ENCODE measurements at places on chromosomes 16 and 17.
A peak's percentile ranks its signal among the peaks of the same experiment; 100 is the strongest.

DNA sequence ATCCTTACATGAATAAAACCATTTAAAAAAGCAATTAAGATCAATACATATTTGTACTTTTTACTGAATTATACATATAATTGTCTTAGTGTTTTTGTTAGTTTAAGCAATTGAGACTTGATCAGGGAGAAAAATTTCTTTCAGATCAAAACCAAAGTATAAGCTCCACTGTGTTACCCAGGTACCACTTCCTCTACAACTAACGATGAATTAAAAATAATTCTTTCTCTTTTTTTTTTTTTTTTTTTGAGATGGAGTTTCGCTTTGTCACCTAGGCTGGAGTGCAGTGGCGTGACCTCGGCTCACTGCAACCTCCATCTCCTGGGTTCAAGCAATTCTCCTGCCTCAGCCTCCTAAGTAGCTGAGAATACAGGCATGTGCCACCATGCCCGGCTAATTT, 6.8 kb downstream of the FBXO47 start:
- DNase-seq, result no peak

DNA sequence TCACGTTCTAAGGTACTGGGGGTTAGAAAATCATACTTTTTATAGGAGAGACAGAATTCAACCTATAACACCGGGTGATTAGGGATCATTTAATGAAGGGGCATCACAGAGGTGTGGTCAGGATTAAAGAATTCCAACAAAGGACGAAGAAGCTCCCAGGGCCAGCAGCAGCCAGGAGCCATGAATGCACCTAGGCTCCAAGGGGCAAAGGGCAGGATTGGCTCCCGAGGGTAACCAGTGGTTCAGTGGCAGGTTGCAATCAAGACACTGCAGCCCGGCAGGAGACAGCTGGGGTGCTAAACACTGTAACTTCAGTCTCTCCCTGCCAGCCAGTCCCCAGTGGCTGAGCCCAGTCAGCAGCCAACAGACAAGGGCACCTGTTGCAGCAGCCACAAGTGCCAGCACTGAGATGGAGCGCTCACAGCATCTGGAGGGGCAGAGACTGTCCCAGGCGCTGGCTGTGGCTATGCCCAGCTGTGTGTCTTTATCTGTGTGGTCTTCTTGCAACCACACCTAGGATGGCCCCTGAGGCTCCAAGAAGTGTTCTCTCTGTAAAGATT, 23.9 kb downstream of the DHRS7C start:
- DNase-seq, result no peak

GRCh38 chr16:12228602-12229499, 252.3 kb downstream of the SNX29 start:
- no peak for DNase-seq

GRCh38 chr16:81265658-81266451, 27.4 kb downstream of the BCO1 start:
- DNase-seq, result peak; percentile 48

DNA sequence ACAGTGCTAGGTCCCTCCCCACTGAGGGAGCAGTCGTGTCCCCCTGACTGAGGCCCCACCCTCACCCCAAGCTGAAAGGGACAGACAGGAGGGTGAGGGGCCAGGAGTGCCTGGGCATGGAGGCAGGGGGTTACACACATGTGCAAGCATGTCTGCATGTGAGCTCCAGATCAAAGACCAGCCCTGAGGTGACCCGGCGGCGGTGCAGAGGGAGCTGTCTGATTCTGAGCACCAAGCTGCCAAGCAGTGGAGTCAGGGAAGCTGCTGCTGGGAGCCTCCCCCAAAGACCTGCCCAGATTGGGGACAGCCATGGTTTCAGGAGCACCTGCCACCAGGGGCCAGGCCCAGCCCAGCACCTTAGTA, 5.5 kb downstream of the DLX3 start:
- no peak for DNase-seq

DNA sequence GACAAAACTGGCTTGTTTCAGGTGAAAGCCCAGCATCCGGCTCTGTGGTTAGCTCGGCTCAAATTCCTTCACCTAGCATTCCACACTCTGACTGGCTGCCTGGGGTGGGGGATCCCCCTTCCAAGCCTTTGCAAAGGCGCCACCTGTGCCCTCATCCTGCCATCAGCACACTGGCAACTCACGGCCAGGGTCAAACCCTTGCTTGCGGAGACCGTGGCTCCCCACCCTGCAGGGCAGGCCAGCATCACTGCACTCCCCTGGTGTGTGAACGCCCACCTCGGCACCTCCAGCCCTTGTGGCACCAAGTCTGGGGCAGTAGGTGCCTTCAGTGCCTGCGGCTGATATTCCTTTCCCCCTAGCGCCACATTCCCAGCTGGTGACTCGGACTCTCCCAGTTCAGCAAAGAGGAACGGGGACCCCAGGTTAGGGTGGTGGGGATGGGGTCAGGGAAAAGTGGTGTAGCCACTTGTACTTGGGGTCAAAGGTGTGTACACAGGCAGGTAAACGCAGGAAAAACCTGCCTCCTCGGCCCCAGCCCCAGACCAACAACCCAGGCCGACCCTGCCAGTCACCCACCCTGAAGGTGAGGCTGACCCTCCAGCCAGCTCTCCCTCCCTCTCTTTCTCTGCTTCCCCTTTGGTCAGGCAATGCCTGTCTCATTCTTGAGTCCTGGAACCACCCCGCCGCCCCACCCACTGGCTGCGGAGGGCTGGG, 1.1 kb downstream of the FLII start:
- no peak for DNase-seq

- DNase-seq, result no peak
Measured at GRCh38 chr16:63200940-63201339, 1164.7 kb upstream of the CDH8 start.

- DNase-seq, result no peak
Measured at GRCh38 chr17:5706577-5707210, 122.4 kb upstream of the NLRP1 start.

DNA sequence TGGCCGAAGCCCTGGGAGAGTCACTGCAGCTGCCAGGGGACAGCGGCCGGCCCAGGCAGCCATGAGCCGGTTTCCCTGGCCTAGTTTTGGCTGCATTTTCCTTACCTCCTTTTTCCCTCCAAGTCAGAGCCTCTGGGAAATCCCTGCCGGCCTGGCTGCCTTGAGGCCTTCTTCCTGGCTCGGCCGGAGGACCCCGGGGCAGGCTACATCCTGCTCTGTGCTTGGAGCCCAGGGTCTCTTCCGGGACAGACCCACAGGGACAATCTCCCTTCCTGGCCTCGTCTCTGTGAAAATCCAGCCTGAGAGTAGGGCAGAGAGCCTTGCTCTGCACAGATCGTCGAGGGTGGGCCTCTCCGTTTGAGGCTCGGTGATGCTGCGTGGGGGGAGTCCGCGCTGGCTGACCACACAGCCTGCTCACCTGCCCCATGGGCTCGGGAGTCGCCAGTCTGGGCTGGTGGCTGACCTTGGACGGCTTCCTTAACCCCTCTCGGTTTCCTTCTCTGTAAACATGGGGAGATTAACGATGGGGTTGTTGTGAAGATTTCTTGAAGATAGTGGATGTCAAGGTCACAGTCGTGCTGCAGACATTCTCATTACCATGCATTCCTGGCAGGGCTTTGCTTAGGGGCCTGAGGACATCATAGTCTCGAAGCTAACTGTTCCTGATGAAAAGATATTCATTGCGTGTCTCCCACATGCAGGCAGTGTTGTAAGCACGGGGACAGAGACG, 34.8 kb upstream of the CIBAR2 start:
- no peak for DNase-seq

- DNase-seq, result no peak
Measured at GRCh38 chr16:5925850-5926249, 828.3 kb upstream of the EEF2KMT start.

DNA sequence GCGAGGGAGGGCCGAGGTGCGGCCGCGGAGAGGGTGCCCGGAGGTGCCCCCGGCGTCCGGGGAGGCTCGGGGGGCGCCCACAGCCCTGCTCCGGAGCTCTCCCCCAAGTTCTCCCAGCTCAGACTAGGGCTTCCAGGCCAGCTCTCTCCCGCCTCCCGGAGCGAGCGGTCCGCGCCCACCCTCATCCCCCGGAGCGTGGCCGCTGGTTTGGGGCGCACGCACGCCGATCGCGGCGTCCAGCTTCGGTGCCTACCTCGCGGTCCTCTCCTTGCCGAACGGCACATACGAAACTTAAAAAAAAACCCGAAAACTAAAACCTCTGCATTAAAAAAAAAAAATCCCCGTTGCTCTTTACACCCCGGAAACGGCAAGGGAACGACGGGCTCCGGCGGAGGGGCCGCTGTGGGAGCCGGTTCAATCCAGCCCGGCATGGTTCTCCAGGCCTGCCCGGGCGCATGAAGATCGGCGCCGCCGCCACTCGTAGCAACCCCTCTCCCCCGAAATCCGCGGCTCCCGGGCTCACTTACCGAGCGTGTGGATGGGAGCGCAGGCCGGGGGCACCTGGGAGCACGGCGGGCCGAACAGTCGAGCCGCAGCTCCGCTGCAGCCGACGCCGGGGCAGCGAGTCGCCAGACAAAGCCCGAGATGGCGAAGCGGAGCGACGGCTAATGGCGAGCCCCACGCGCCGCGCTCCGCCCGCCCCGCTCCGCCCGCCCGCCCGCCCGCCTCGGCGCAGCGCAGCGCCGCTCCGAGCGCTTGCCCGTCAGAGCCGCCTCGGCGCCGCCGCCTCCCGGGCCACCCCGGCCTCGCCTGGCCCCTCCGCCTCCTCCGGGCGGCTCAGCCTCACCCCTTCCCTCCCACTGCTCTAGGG, 973 bp upstream of the UBTF start:
- DNase-seq, result peak; percentile 65

DNA sequence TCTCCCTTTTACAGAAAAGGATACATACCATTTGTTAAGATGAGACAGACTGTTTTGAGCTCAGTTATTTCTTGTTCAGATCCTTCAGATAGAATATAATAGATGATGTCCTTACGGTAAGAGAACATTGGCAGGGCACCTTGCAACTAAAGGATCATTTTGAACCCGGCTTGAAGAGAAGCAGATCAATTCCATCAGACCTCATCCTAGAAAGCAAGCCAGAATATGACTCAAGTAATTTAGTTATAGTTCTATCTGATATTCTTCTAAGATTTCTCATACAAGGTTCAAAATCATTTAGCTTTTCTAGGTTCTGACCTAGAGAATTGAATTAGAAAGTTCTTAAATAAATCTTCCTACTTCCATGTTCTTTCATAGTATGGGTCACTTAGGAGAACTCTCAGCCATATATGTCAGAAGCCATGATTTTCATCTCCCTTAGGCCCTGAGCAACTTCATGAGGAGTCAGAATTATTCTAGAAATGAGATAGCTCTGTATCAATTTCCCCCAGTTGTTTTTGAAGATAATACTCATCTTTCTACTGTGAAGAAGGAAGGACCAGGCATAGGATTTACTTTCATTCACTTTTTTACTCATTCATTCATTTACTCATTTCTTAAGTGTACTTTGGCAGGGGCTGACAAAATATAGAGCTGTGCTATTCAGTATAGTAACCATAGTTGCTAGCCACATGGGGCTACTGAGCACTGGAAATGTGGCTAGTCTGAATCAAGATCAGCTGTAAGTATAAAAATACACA, 2.5 kb upstream of the CMTM1 start:
- DNase-seq, result no peak

GRCh38 chr17:11564589-11565380, 33.5 kb upstream of the DNAH9 start:
- DNase-seq, result no peak

GRCh38 chr17:82900741-82901140, 60.9 kb upstream of the ZNF750 start:
- DNase-seq, result no peak

GRCh38 chr17:48477221-48477620, 47.2 kb upstream of the SKAP1 start:
- no peak for DNase-seq

DNA sequence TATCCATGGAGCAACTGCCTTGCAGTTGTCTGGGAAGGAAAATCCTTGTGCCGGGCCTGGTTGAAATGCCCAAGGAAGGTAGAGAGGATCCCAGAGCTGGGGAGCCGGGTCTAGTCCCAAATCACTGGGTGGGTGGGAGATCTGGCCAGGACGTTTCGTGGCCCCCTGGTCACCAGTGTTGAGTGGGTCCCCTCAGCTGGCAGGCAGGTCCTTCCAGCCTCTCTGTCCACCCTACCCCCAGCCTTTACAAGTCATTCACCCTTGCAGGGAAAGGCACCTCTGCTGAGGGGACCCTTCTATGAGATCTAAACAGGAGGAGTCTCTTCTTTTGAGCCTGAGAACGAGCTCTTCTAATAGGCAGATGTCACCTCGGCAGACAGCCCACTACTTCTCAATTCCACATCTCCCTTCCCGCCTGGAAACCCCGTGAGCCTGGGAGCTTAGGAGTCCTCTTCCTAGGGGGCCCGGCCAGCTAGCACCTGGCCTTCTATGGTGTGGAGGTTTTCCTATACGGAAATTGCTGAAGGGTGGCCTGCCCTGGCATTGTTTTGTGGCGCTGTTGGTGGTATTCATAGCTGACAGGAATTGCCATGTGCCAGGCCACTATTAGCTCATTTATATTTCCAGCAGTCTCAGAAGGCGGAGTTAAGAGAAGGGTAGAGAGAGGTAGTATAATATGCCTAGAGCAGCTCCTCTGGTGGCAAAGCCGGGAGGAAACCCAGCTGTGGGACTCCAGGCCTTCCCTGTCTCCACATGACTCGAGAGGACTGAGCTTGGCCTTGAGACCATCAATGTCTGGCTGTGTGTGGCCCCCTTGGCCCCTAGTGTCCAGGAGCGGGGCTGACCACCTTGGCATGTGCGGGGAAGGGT, 13.3 kb downstream of the MPRIP start:
- DNase-seq, result no peak

- no peak for DNase-seq
Measured at GRCh38 chr17:80802626-80803450, 188.8 kb upstream of the CHMP6 start.

GRCh38 chr17:76446449-76447231, 6.3 kb downstream of the UBE2O start:
- no peak for DNase-seq

DNA sequence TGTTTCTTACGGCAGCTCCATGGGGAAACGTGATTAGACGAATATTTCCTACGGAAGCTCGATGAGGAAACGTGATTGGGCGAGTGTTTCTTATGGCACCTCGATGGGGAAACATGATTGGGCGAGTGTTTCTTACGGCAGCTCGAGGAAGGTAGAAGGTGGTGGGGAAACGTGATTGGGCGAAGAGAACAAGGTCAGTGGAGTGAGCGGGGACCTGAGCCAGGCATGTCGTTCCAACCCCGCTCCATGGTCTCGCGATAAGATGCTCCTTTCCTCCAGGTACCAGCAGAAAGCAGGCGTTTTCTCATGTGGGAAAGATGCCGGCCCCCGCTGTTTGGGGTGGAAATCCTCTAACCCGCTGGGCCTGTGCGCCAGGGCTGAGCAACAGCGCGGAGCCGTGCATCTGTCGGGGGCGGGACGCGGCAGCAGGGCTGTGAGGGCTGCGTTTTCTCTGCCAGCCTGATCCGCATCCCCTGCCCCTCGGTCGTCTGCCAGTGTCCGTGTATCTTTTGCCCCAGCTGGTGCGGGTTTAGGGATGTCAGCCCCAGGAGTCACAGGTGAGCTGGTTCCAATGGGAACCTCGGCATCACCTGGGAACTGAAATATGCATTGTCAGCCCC, 25.6 kb upstream of the DOC2B start:
- DNase-seq, result no peak

DNA sequence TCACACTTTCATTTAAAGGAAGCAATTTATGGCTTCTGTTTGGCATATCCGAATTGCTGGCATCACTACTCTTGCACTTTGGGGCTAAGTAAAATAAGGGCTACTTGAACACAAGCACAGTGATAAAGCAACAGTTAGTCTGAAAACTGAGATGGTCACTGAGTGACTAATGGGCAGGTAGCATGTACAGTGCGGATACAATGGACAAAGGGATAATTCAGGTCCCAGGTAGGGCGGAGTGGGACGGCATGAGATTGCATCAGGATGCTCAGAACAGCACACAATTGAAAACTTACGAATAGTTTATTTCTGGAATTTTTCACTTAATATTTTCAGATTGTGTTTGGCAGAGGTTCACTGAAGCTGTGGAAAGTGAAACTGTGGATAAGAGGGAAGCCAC, 9.2 kb upstream of the SMIM36 start:
- no peak for DNase-seq

All from substantia nigra (tissue), 51 donors.